ENCODE measurements at places on chromosomes 13 and 19.

- no peak overlapping the region for H3K27ac ChIP-seq
- DNase-seq: no peak
- H3K4me1 ChIP-seq: no peaks in the 10 kb centered on the region
- H3K4me3 ChIP-seq: no peak overlapping the region
- H3K36me3 ChIP-seq: no peaks in the 10 kb centered on the region
Observed at GRCh38 chr13:71751073-71751472, 115.9 kb downstream of the DACH1 start.

DNA sequence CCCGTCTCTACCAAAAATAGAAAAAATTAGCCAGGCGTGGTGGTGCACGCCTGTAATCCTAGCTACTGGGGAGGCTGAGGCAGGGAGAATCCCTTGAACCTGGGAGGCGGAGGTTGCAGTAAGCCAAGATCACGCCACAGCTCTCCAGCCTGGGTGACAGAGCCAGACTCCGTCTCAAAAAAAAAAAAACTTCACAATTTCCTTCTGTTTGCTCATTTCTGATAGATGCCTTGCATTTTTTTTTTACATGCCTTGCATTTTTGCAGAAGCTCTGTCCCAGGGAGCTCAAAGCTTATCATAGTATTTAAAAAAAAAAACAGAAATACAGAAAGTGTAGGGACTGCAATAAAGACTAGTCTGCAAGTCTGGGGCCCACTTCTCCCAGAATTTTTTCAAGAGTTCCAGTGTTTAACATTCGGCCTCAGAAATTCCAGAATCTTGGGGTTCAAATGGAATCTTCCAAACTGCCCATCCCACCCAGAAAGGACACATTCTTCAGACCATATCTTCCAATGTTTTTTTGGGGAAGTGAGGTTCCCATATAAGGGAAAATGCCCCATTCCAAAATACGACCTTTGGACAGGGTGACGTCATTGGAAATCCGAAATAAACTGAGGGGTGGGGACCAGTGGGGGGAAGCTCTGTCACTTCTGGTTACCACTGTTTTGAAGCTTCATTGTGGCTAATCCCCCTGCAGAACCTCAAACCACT is 17.2 kb upstream of the RAB8A start:
- H3K27me3 ChIP-seq: no peaks in the 10 kb centered on the region
- no peak overlapping the region for H3K4me3 ChIP-seq
- DNase-seq: no peak
- peaks cover 29% of the 10 kb centered on the region for H3K36me3 ChIP-seq
- H3K27ac ChIP-seq: peak overlapping the region; percentile 56

DNA sequence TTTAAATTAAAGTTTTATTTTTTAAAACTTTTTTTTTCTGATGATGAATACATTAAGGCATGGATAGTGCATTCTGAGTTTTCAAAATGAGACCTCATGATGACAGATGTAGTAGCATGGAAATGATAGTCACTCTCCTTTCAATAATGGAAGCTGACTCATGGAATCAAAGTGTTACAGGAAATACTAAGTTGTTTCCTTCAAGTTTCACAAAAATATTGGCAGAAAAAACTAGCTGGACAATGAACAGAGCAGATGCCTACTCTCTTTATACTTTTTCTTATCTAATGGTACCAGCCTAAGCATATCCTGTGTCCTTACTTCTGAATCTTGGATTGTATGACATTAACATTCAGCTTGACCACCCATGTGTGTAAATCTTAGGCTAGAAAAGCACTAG is 1337.3 kb downstream of the PCDH9 start:
- no peak overlapping the region for H3K4me3 ChIP-seq
- no peaks in the 10 kb centered on the region for H3K4me1 ChIP-seq
- H3K36me3 ChIP-seq: no peaks in the 10 kb centered on the region
- H3K27ac ChIP-seq: no peak overlapping the region
- no peak for DNase-seq
- H3K27me3 ChIP-seq: no peaks in the 10 kb centered on the region

DNA sequence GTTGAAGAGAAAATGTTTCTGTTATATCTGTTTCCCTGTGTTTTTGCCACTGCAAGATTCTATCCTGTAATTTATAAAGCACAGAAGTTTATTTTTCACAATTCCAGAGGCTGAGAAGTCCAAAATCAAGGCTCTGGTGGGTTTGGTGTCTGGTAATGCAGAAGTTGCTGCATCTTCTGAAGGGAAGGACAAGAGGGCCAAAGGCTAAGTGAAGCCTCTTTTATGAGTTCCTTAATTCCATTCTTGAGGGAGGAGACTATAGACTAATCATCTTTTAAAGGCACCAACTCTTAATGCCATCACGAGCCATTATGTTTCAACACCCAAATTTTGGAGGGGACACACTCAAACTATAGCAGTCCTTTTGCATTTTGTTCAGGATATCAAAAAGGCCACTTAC is 34.1 kb upstream of the WDFY2 start:
- no peaks in the 10 kb centered on the region for H3K36me3 ChIP-seq
- no peak overlapping the region for H3K4me3 ChIP-seq
- no peaks in the 10 kb centered on the region for H3K27me3 ChIP-seq
- no peaks in the 10 kb centered on the region for H3K4me1 ChIP-seq
- DNase-seq: no peak
- no peak overlapping the region for H3K27ac ChIP-seq

- H3K4me1 ChIP-seq: no peaks in the 10 kb centered on the region
- H3K36me3 ChIP-seq: peaks cover 2% of the 10 kb centered on the region
- H3K27me3 ChIP-seq: no peaks in the 10 kb centered on the region
- DNase-seq: no peak
- H3K4me3 ChIP-seq: no peak overlapping the region
Observed at GRCh38 chr19:38714354-38714778, 29.9 kb downstream of the CAPN12 start.

DNA sequence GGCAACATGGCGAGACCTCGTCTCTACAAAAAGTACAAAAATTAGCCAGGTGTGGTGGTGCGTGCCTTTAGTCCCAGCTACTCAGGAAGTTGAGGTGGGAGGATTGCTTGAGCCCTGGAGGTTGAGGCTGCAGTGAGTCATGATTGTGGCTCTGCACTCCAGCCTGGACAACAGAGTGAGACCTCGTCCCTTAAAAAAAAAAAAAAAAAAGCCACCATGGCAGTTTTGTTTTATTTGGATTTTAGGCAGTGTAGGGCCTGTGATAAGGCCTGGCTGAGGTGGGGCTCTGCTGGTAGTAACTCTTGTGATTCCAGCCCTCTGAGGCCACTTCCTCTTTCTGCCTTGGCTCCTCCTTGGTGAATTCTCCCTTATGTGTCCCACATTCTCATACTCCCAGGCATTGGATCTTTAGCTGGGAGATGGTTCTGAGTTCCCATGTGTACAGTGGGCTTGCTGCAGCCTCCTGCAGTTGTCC is 39.2 kb downstream of the GATAD2A start:
- no peak for DNase-seq
- no peaks in the 10 kb centered on the region for H3K36me3 ChIP-seq
- H3K4me1 ChIP-seq: peaks cover 60% of the 10 kb centered on the region

DNA sequence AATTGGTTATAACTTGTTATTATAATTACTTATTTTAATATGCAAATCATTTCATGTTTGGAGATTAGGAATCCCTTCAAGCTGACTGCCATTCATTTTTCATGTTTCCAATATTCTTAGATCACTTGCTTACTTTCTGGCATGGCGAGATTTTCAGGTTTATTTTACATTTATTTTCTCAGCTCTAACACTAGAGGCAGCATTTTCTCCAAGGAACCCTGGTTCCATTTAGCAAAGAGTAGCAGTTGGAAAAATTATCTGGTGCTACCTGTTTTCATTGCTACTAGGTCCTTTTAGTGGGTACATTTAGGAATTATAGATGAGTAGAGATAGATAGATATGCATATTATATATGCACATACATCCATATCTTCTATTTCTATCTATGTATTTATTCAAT is 90.9 kb upstream of the TRPC4 start:
- H3K27ac ChIP-seq: no peak overlapping the region
- no peak overlapping the region for H3K4me3 ChIP-seq
- no peaks in the 10 kb centered on the region for H3K27me3 ChIP-seq

DNA sequence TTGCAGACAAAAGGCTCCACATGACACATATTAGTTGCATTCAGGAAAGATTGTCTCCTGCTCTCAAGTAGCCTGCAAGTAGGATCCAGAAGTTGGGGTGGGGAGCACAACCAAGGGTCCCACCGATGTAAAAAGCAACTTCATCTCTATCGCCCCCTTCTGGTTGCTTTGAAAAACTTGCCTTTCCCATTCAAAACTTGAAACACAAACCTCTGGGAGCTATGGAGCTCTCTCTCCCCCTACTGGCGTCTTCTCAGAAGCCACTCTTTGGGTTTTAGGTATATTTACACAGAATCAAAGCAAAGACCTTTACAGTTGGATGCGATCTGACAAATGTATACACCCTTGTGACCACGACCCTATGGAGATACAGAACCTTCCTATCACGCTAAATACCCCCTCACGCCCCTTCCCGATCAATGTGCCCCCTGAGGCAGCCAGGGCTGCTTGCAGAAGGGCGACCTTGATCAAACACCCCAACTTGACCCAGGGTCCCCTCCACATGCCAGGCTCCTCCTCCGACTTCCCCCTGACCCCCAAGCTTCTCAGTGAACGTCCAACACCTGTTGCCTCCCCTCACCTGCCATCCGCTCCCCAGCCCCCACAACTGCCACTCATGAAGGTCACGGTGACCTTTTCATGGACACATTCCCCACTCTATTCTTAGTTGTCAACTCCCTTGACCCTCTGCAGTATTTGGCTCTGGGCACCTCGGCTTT is 10.1 kb downstream of the NOSIP start:
- H3K4me3 ChIP-seq: no peak overlapping the region
- peak overlapping the region; percentile 56 for H3K27ac ChIP-seq
- peaks cover 18% of the 10 kb centered on the region for H3K36me3 ChIP-seq
- no peak for DNase-seq
- H3K4me1 ChIP-seq: peaks cover 53% of the 10 kb centered on the region

DNA sequence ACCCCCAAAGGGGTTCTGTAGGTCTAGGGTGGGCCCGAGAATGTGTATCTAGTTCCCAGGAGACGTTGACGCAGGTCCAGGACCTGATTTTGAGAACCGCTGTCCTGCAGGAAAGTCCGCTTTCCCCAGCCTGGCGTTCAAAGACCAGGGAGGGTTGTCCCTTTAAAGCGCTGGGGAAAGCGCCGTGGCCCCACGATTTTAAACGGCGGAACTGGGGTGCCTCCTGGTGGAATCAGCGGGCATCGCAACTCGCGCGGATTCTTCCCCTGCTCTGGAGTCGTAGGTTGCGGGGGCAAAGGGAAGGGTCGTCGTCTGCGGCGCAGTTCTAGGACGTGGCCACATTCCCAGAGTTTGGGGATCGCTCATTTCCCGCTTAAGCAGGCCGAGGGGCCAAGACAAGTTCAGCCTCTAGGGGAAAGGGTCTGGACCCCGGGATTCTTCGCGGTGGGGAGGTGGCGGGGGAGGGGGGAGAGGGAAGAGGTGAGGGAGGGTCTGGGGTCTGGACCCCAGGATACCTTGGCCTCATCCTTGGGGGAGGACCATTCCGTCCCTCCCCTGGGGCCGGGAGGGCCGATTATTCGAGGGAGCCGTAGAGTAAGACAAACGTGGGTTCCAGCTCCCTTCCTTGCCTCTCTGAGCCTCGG is 7.7 kb downstream of the PNMA8B start:
- peaks cover 34% of the 10 kb centered on the region for H3K27me3 ChIP-seq
- no peak overlapping the region for H3K4me3 ChIP-seq
- H3K27ac ChIP-seq: no peak overlapping the region
- H3K36me3 ChIP-seq: no peaks in the 10 kb centered on the region

GRCh38 chr13:31588893-31589292 is 150.4 kb upstream of the RXFP2 start:
- H3K36me3 ChIP-seq: no peaks in the 10 kb centered on the region
- no peak for DNase-seq
- H3K27ac ChIP-seq: no peak overlapping the region
- no peaks in the 10 kb centered on the region for H3K27me3 ChIP-seq
- H3K4me3 ChIP-seq: no peak overlapping the region

- H3K36me3 ChIP-seq: no peaks in the 10 kb centered on the region
- DNase-seq: no peak
- no peak overlapping the region for H3K27ac ChIP-seq
- no peaks in the 10 kb centered on the region for H3K4me1 ChIP-seq
- no peaks in the 10 kb centered on the region for H3K27me3 ChIP-seq
Observed at GRCh38 chr13:90968166-90968904, 379.2 kb upstream of the MIR17HG start.

GRCh38 chr13:28140433-28141125 is 2.2 kb downstream of the PAN3 start:
- peak overlapping the region; percentile 99 for H3K27ac ChIP-seq
- no peak for DNase-seq
- H3K36me3 ChIP-seq: no peaks in the 10 kb centered on the region
- H3K4me1 ChIP-seq: peaks cover 24% of the 10 kb centered on the region
- no peaks in the 10 kb centered on the region for H3K27me3 ChIP-seq
- H3K4me3 ChIP-seq: peak overlapping the region; percentile 56

Measured in naive thymus-derived CD4-positive, alpha-beta T cell (primary cell).